ENCODE measurements at places on chromosomes 6 and 20.

DNA sequence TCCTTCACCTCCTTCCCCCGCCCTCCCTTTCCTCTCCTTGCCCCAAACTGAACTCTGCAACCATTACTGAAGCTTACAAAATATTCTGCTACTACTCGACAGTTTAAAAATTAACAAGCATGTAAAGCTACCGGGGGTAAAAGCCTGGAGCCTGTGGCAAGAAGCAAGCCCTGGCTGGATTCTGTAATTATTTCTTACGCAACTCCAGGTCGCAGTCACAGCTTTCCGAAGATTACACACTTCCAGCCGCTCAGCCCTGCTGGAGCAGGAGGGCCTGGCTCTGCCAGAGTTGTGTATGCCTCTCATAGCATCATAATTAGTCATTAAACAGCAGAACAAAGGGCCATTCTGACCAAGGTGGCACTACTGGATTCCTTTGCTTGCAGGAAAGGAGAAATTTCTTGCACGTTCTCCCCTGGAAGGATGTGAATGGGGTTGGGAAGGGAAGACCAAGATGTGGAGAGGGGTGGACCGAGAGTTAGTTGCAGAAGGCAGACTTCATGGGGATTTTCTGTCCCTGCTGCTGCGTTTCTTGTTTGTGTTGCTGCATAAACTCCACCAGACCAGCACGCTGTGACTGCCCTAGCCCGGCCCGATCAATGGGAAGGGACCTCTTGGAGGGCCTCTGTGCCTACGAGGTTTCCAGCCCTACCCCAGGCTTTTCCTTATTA is 23.6 kb downstream of the FOXQ1 start:
- DNase-seq = no peak

DNA sequence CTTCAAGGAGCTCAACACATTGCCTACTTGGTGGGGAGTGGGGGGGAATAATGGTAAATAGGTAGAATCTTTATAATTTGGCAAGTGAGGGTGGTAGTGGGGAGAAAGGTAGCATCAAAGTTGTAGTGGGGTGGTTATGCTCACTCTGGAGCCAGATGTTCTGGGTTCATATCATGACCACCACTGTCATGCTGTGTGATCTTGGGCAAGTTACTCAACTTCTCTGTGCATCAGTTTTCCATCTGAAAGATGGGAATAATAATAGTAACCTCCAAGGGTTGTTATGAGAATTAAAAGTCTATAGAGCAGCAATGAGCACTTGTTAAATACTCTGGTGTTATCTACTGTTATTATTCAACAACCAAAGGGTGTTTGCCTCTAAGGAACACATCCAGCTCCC is 22.0 kb upstream of the PREX1 start:
- DNase-seq = no peak

GRCh38 chr6:116268589-116269293 is 11.0 kb downstream of the TSPYL1 start:
- DNase-seq = peak; percentile 96

DNA sequence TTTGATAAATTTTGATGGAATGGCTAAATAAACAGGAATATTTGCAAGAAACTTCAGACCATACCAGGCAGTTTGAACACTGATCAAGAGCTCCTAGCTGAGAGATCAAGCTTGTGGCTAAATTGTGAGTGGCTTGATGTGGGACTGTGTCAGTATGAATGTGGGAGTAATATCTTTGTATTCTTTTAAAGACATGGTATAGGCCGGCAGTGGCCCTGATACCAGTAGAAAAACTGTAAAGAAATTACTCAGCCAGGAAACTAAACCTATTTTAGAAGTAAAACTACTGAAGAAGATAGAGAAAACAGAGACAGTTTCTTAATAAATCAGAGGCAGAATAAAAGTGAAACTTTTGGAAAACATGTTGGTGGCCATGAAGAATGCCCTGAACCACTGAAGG is 608.4 kb upstream of the SYNCRIP start:
- DNase-seq = no peak

DNA sequence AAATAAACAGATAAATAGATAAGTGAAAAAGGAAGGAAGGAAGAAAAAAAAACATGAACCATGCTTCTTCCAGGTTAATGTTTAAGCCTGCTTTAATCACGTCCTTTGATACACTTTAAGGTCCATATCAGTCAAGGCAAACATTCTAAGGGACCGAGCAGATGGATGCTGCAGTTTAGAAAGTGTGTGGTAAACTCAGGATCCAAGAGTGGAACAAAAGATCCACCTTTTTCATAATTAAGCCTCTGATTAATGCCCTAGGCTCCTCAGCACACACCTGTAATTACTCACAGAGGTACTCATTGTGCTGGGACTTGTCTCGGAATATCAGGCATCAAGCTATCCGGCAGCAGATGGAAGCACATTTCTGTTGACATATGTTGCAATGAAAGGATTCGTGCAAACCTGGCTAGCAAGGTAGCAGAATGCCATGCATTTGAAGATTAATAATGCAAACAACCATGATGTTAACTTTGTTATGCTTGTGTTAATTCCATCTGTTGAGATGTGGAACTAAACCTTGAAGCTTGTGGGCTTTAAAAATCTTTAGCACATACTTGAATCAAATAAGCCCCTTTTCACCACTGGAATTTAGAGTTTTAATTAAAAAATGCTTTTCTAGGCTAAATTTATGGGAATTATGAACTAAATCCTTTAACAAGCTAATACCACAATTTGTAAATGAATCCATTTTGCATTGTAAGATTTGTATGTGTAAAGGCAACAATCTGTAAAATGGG is 163.7 kb downstream of the RALGAPA2 start:
- DNase-seq = no peak

DNA sequence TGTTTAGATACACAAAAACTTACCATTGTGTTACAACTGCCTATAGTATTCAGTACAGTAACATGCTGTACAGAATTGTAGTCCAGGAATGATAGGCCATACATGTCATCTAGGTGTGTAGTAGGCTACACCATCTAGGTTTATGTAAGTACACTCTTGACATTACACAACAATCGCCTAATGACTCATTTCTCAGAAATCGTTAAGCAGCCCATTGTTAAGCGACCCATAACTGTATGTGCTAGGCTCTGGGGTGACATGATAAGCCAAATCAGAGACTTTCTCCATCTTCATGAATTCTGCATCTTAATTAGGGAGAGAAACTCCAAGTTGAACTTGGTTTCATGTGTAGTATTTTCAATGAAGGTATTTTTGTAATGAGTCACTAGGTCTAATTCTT is 17.2 kb downstream of the STK35 start:
- DNase-seq = no peak

GRCh38 chr6:156777577-156778453 is 637 bp downstream of the ARID1B start:
- DNase-seq = peak; percentile 43

GRCh38 chr6:2909718-2910117 is 6.6 kb upstream of the SERPINB9 start:
- no peak for DNase-seq

All from NCI-H2029 (cell line).